Stimulated activated CD4-positive, alpha-beta T cell treated with anti-CD3 and anti-CD28 coated beads, TNF-alpha, amount 100 ng/mL, for 4 hours (primary cell): ENCODE measurements at places on chromosomes 16 and 17.
A peak's percentile ranks its signal among the peaks of the same experiment; 100 is the strongest.

GRCh38 chr16:14527411-14528044 lies 102.5 kb downstream of the PARN start:
- no peak for DNase-seq

- no peak for DNase-seq
Measured at GRCh38 chr16:81492965-81493754, 48.6 kb downstream of the CMIP start.

DNA sequence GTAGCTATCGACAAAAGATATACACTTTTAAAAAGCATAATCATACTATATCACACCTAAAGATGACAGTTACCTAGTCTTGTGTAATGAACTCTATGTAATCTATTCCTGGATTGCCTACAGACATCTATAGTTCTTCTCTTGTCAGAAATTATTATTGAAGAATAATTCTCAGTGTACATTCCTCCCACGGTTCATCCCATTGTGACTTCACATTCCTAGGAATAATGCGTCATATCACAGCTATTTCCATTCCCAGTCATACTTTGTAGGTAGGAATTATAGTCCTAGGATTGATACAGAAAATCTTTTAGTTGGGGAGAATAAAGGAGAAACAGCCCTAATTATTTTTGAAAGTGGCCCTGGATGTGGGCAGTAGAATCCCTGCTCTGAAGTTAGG lies 44.0 kb upstream of the ABCC11 start:
- no peak for DNase-seq

DNA sequence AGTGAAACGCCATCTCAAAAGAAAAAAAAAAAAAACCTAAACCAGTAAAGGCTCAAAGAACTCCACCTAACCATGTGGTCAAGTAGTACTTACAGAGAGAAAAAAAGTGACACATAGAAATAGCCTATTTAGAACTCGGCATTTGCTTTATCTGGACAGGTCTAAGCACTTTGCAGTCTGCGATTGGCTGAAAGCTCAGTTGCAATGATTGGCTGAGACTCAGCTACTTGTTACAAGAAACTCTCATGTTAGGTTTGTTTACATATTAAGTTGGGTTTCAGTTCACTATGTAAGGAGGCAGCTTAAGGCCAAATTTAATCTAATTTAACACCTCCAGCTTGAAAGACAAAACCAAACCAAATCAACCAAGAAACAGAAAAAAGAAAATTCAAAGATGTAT lies 19.1 kb downstream of the ABCC3 start:
- DNase-seq, result no peak

GRCh38 chr17:58899191-58899590 lies 143.5 kb downstream of the PPM1E start:
- DNase-seq, result no peak

- peak; percentile 3 for DNase-seq
Measured at GRCh38 chr17:10226930-10227695, 28.7 kb upstream of the GAS7 start.

GRCh38 chr17:17990282-17990681 lies 17.6 kb downstream of the DRC3 start:
- DNase-seq, result no peak

DNA sequence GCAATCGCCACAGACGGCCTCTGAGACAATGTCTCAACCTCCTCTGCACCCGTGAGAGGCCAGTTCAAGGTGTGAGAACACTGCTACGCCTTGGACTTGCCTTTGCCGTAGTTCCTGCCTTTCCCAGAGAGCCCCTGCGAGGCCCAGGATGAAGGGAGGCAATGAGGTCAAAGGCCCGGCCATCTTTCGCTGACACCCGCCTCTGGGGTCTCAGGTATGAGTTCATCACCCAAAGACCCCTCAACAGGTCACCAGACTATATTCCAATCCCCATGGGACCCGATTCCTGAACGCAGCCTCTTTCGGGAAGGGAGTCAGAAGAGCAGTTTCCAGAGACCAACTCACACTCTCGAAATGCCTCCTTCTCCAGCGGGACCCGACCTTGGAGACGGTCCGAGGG lies 573.5 kb downstream of the KCNJ18 start:
- no peak for DNase-seq

DNA sequence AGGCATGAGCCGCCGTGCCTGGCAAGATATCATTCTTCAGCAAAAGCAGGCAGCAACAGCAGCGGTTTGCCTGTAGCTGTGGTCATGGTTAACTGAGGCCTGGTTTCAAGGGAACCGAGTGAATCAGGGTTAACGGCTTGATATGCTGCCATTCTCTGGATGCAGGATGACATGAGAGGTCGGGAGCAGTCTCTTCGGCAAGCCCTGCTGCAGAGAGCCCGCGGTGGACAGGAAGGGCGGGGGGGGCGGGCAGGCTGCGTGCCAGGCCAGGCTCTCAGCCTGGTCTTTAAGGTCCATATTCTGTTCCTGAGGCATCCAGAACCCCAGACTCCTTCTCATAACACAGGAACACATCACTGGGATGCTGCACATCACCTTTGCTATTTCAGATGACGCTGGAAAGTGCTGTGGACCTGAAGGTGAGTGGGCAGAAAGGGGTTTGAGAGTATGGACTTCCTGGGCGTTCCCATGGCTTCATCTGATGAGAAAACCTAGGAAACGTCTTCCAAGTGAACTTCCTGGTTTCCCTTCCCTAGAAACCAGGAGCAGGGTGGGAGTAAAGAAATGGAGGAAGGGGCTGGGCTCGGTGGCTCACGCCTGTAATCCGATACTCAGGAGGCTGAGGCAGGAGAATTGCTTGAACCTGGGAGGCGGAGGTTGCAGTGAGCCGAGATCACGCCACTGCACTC lies 165.6 kb upstream of the RPH3AL start:
- no peak for DNase-seq

DNA sequence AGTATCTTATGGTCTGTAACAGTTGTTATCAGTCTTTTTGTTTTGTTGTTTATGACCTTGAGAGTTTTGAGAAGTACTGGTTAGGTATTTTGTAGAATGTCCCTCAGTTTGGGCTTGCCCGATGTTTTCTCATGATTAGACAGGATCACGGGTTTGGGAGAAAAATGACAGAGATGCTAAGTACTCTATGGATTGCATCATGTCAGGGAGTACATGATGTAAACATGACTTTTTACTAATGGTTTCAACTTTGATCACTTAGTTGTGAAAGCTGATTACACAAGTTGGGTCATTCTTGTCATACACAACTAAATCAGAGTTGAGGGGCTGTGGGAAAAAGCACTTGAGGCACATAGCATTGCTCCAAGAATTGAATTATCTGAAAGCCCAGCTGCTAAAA lies 94.7 kb upstream of the SIAH1 start:
- DNase-seq, result no peak

DNA sequence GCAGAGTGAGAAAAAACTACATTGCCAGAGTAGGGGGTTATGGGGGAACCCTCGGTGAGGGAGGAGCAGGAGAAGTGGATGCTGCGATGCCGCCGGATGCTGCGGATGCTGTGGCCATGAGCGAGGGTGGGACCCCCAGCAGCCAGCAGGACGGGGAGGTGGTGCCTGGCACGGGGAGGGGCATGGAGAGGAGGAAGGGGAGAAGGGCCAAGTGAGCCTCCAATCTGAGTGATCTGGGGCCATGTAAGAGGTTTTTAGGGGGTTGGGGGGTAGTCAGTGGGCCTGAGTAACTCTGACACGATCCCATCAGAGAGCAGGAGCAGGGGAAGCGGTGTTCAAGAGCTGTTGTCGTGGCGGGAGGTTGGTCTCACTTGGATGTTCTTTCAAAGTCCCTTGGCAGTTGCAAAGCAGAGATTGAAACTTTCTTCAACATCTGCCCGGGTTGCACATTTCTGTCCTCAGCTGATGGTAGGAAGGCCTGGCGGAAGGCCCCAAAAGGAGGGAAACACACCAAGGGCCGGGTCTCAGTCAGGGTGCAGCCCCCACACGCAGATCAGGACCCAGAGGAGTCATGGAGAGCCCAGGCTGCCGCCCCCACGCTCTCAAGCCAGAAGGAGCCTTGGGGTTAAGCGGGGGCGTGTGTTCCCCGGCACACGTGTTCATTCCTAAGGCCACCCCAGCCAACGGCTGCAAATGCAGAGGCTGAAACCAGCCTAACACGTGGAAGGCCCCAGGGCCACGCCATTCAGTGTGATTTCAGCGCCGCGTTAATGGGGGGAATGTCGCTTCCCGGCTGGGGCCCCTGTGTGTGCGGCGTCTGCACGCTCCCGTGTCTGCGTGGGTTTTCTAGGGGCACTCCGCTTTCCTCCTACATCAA lies 81.7 kb downstream of the ZDHHC7 start:
- no peak for DNase-seq

- DNase-seq, result no peak
Measured at GRCh38 chr17:917391-917811, 62.2 kb downstream of the NXN start.

DNA sequence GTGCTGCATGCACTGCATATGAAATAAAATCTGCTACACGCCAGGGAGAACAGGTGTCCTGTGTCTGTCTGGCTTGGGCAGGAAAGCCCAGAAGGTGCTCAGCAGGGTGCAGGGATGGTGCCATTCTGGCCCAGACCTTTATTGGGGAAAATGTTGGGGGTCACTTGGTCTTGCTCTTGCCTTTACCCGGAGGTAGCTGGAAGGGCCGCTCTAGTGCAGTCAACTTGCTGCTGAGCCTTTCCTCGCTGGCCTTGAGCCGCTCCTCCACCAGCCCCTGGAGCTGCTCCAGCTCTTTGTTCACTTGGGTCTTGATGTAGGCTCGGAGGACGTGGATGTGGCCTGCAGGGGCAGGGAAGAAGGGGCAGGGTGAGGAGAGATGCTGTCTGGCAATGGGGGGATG lies 4.5 kb downstream of the CFAP119 start:
- DNase-seq, result no peak

GRCh38 chr17:1008008-1008761 lies 11.3 kb downstream of the TIMM22 start:
- DNase-seq, result no peak

DNA sequence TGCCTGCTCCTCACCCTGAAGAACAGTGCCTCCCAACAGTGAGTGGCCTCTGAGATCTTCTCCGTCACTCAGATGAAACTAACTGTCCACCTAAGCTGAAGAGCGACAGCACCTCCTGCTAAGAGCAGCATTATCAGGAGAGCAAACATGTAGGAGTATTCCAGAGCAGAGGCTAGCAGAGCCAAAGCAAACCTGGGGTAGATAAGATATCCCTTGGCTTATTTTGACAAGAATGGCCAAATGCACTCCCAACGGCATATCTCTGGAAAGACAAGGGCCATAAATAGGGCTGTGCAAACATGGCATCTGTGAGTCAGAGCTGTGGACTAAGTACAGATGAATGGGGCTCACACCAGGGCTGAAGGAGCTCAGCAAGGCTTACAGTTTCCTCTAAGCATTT lies 96.3 kb downstream of the NDEL1 start:
- no peak for DNase-seq

DNA sequence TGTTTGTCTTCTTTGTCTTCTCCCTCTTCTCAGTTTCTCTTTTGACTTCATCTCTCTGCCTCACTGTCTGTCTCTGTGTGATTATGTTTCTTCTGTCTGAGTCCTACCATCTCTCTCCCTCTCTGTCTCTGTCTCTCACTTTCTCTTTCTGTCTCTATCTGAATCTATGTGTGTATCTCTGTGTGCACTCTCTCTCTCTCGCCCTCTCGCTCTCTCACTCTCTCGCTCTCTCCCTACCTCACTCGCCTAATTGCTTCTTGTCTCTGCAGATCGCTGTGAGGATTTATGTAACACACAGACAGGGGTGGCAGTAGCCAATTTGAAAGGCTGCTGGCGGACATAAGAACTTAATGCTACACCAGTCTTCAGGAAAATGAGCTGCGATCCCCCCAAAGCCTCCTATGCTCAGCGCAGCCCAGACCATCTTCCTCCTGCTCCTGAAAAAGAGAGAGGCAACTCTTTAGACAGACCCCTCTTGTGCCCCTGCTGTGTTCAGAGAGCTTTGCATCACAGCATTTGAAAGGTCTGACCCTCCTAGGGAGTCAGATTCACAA lies 140.9 kb downstream of the CCT6B start:
- no peak for DNase-seq

DNA sequence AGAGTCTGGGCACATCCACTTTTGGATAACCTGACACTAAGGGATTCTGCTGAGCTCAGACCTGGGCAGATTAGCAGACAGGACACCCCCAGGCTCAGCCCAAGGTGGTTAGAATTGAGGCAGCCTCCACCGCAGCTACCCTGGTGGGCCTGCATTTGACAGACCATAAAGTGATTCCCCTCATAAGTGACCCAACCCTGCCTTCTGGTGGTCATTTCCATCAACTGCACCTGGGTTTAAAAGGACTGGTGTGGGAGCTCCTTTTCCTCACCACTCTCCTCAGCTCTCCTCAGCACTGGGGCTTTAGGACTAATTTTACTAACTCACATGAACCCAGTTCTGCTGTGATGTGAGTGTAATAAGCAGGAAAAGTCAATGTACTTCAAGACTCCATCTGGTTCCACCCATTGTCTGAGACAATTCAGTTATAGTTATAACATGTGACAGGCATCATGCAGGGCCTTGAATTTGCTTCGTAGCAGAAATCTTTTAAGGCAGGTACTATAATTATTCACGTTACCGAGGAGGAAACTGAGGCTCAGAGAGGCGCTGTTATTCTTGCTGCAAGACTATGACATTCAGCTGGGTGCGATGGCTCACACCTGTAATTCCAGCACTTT lies 42.5 kb downstream of the MYH3 start:
- DNase-seq, result no peak

- DNase-seq, result peak; percentile 64
Measured at GRCh38 chr16:67236563-67237395, 9.8 kb downstream of the TMEM208 start.

DNA sequence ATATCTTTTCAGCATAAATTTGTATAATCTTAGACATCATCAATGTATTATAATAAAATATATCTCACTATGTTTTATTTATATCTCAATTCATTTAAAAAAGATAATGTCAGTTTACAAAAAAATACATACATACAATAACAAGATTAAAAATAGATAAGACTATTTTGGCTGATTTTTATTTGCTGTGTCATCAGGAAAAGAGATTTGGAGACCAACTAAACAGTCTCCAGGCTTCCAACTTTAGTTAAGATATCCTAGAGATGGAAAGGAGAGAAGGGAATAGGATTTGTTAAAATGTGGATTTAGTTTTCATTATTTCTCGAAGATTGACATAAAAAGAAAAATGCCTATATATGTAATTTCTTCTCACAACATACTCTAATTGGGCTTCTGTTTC lies 433.8 kb upstream of the TOM1L1 start:
- no peak for DNase-seq

DNA sequence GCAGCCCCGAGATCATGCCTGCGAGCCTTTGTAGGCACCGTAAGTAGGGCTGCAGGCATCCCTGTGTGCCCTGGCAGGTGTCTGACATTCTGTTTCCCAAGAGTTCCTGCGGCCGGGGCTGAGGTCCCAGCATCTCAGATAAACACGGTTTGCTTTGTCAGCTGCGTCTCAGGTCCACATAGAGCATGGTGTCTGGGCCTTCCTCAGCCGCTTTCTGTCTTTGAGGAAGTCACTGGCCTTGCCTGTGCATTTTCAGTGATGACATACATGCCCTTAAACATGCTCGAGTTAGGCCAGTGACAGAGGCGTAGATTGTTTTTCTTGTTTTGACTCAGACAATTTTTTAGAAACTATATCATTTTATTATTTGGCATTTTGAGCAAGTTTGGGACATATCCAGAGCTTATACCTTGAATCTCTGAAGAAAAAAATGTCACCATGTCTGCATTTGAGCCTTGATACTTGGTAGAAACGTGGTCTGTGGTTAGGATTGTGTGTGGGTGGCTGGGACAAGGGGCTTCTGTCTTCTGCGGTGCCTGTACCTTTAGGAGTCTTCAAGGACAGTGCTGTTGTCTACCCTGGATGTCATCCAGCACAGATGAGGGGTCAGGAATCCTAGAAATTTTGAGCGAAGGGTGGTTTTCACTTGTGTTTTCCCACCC lies 105.8 kb downstream of the SNX29 start:
- no peak for DNase-seq
